ENCODE measurements at places on chromosomes 1 and 21.
A peak's percentile ranks its signal among the peaks of the same experiment; 100 is the strongest.

GRCh38 chr21:33019885-33020557, 5.7 kb upstream of the OLIG2 start:
- no peak for DNase-seq

DNA sequence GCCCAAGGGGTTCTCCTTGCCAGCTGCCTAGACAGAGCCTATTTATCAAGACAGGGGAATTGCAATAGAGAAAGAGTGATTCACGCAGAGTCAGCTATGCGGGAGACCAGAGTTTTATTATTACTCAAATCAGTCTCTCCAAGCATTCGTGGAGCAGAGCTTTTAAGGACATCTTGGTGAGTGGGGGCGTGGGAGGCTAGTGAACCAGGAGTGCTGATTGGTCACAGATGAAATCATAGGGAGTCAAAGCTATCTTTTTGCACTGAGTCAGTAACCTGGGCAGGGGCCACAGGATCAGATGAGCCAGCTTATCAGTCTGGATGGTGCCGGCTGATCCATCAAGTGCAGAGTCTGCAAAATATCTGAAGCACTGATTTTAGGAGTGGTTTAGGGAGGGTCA, 64.8 kb upstream of the MRPS6 start:
- no peak for DNase-seq

- peak; percentile 53 for DNase-seq
Observed at GRCh38 chr1:168136709-168137514, at the start of gene GPR161. Gene GPR161, minus strand, starts transcription at chr1:168136930. Its CDS starts 32,080 bp downstream, at chr1:168104850.

DNA sequence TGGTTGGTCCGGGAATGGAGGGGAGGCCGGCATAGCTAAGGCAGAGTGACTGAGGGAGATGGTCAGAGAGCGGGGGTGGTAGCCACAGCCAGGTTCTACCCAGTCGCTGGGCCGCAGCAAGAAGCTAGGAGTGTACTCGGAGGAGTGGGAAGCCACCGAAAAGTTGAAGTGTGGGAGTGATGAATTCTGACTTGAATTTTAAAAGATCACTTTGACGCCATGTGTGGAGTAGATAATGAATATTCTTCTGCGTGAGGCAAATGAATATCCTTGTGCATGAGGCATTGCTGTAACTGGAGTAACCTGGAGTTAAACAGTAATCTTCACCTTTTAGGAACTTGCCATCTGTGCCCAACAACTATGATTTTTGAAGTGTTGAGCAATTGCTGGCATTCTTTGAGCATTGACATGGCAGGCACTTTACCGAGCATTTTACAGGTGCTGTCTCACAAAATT, 6.9 kb downstream of the CTPS1 start:
- DNase-seq = no peak

- no peak for DNase-seq
Observed at GRCh38 chr1:233269656-233270055, 25.9 kb downstream of the PCNX2 start.

DNA sequence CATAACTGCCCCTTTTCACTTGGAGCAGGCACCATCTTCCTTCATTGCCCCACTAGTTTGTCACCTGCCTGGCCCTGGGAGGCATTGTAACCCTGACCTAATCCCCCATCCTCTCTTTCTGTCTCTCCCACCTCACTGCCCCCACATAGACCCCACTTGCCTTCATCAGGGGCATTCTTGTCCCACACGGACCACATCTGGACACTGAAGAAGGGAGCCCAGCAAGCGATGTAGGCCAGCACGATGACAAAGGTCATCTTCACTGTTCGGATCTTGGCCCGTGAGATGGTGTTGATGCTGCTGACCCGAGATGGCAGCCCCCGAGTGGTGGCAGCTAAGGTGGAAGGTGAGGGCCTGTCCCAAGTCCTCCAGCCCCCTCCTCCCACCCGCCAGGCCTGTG, 1.4 kb downstream of the AVPR1B start:
- no peak for DNase-seq

GRCh38 chr1:160362168-160362957, 4.5 kb upstream of the NHLH1 start:
- DNase-seq = no peak

GRCh38 chr1:19809044-19809750, 5.9 kb downstream of the RNF186 start:
- DNase-seq = no peak

- DNase-seq = no peak
Observed at GRCh38 chr1:98344731-98345130, 316.8 kb upstream of the SNX7 start.

DNA sequence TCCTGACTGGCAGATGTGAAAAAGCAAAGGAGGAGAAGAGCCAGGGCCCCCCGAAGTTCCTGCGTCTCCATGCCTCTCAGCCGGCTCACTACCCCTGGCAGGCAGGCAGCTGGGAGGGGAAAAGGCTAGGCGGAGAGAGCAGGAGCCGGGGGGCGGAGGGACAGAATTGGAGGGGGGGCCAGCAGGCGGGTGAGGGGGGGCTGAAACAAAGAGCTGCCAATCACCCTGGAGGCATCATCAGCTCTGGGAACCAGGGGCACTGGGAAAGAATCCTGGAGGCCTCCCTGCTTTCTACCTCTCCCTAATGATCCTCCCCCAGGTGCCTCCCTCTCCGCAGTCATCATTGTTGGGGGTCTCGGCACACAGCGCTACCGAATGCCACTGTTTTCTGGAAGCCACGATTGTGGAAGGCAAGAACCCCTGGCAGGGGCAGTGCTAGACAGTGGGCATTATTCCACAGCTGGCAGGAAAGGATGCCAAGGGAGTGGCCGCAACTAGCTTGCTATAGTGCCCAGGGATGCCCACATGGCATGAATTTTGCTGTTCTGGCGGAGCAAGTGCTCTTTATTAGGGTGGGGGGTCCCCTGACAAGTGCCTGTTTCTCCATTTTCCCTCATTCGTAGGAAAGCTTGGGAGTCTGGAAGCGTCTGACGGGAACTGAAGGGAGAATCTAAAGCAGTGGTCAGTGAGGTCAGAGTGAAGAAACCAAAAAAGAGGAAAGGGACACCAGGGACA, at the start of gene THBS3:
TSS of gene THBS3 (minus strand) at position 92 of the 735 bp plus-strand sequence. CDS start at position 71, 21 bp downstream.
- DNase-seq = no peak

DNA sequence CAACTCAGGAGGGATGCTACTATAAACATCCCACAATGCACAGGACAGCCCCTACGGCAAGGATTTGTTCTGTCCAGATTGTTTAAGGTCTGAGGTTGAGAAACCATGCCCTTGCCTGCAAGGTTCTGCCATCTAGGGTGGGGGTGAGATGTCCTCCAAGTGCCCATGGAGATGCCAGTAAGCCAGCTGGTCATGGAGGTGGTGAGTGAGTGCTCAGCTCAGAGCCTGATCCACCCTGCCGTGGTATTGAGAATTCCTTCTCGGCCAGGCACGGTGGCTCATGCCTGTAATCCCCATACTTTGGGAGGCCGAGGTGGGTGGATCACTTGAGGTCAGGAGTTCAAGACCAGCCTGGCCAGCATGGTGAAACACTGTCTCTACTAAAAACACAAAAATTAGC, 13.3 kb upstream of the CTRC start:
- DNase-seq = no peak

GRCh38 chr1:63190171-63190570, 132.2 kb upstream of the FOXD3 start:
- no peak for DNase-seq
